Activated naive CD8-positive, alpha-beta T cell treated with anti-CD3 and anti-CD28 coated beads, Interleukin-2, amount 10 ng/mL, durations not matched to agents 7 days and 5 days (primary cell): ENCODE measurements at places on chromosomes 1 and 21. TPM values are rescaled to one million over a fixed set of nuclear protein-coding genes. Genes with fewer than 3 reads are reported as not detected.

DNA sequence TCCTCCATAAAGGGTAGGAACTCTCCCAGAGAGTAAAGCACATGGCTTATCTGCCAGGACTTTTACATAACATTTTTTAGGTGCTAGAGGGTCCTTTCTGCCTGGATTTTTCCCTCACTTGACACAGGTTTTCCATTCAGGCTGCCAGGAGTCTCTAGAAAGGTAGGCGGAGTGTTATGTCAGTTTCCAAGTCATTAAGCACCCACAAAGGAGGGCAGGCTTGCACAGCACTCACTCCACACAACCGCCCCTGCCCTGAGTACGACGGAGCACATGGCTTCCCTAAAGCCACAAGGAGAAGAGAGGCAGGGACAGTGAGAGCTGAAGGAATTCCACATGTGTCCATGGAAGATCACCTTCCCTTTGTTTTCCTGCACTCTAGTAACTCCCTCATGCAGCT is 55.7 kb downstream of the CAPZB start:
- DNase-seq: no peak

DNA sequence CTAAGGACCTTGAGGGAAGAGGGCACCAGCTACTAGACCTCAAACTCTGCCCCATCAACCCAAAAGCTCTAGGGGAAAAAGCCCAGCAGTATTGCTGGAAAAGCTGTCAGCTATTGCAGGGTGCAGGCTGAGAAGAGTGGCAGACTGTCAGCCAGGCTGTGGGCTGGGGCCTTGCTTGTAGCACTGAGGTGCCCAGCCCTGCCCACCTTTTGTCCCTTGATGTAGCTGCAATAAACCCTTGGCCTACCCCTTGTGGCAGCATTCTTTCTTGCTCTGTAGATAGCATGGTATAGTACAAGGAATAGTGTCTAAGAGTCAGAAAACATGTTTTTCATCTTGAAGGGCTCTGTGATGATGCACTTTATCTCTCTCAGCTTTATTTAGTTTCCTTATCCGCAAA is 39.4 kb downstream of the CDC14A start:
- DNase-seq: no peak

DNA sequence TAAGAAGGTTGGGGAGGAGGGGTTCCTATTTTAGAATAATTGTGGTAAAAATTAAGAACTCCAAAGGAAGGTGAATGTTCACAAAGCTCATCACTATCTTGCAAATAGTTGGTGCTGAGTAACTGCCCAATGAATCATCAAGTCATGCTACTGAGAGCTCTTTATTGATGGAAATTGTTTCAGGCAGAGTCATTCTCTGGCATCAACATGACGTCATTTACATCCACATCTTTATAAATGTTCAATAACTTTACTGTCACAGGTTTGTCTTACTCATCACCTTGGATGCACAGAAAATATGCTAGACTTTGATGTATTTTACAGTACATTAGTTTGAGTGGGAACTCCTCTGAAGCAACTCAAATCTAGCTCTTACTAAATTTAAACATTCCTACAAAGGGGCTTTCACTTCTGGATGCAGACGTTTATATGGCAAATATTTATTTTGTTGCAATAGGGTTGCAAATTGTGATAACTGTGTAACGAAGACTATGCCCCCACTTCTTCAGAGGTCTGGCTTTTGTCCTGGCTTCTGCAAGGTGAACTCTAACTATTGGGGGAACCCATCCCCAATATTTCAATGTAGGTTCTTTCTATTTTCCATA is 273.7 kb upstream of the AJAP1 start:
- no peak for DNase-seq

DNA sequence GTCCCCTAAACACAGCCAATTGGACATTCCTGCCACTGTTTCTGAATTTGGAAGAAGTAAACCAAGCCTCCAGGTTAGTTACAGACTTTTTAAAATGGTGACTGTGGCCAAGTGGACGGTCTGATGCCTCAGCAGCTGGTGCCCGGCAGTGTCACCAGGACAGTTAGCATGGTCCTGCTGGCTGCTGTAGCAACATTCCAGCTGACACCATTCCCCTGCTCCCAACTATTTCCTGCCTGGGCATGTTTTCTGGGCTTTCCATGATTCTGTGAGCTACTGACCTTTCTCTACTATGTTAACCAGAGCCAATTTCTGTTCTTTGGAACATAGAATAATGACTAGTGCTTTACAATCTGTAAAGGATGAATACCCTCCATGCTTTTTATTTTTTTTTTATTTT is 95.0 kb downstream of the TLR5 start:
- DNase-seq: no peak

GRCh38 chr1:171873664-171874063 is 32.4 kb downstream of the DNM3 start:
- DNase-seq: no peak

DNA sequence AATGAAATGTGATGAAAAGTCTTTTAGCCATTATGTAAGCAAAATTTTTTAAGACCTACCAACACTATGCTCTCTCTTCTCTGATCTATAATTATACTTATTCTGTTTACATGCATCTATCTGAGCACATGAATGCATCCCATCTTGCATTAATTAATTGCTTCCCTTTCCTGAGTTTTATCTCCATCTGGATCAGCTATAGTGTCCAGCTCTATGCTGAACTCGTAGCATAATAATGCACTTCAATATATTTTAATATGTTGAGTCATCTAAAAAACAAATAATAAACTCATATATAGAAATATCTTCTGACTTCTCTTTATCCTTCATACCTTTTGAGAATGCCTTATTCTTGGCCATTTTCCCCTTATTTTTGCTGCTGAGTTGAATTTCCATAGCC is 1097.8 kb downstream of the TTLL7 start:
- DNase-seq: no peak

DNA sequence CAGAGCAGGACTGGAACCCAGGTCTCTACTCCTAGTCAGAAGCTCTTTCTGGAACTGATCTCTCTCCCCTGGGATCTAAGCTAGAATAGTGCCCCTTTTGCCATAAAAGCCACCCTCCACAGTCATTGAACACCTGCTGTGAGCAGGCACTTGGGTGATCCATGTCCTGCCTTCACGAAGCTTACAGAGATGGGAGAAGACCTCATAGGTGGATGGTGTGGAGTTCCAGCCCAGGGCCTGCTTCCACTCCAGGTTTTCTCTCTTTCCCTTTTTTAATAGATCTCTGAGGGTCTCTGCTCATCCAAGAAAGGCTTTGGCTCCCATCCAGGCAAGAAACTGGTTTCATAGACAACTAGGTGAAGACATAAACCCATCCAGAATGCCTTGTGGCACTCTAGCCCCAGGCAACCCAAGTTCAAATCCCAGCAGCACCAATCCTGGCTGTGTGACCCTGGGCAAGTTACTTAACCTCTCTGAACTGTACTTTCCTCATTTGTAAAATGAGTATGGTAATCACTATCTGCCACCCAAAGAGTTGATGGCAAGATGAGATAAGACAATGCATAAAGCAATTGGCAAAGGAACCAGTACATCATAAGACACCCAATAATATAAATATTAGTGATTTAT is 46.4 kb upstream of the TMEM51 start:
- no peak for DNase-seq

DNA sequence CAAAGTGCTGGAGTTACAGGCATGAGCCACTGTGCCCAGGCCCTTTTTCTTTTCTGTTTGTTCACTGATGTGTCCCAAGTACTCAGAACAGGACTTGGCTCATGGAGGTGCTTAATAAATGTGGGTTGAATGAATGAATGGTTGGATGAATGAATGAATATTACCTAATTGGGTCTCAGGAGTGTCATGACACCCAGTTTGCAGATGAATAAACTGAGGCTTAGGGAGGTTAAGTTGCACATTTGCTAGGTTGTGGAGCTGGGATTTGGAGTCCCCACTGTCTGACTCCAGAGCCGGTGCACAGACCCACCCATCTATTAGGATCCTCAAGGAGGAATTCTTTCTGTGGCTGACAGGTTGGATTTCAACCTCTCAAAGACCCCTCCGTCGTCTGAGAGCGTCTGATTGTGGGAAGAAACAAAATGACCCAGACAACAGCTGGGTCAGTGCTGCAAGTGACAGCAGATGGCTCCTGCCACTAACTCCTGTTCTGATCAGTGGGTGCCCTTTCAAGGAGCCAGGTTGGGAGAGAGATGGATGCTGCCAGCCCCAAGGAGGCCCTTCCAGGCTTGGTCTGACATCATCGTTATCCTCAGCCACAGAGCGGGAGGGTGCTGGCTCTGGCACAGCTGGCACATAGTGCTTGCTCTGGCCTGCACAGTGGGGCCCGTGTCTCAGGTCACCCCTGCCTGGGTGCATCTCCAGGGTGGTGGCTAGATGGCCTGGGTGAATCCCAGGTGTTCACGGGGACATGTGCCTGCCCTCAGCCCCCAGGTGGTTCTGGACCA is 24.2 kb downstream of the ARHGEF10L start:
- DNase-seq: no peak

- DNase-seq: no peak
Measured at GRCh38 chr21:34697826-34698225, 29.0 kb downstream of the CLIC6 start.

Gene MAP3K6
- 9.0 TPM for total RNA-seq

Gene GJB4
- not detected for total RNA-seq

Gene FMOD
- not detected for total RNA-seq

Gene CLSTN1
- 104 TPM for total RNA-seq

Gene C1orf87
- total RNA-seq: not detected
